ENCODE measurements at places on chromosomes 13 and 19.
A peak's percentile ranks its signal among the peaks of the same experiment; 100 is the strongest.

GRCh38 chr19:54266133-54266532, 9.1 kb upstream of the LILRB5 start:
- DNase-seq = peak; percentile 67

DNA sequence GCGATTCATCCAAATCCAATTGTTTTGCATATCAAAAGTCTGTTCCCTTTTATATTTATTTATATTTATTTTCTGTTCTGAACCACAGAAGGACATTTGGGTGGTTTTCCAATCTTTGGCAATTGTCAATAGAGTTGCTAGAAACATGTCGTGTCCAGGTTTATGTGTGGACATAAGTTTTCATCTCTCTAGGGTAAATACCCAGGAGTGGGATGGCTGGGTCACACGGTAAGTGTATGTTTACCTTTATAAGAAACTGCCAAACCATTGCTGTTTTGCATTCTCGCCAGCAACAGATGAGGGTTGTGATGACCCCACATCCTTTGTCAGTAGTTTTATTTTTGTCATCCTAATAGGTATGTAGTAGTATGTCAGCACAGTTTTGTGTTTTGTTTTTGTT, 12.5 kb downstream of the AP1M1 start:
- no peak for DNase-seq

- DNase-seq = no peak
Measured at GRCh38 chr13:112005925-112006324, 61.0 kb upstream of the SOX1 start.

GRCh38 chr13:103671547-103671946, 605.3 kb upstream of the SLC10A2 start:
- DNase-seq = no peak

- no peak for DNase-seq
Measured at GRCh38 chr13:34249546-34250039, 431.6 kb downstream of the RFC3 start.

GRCh38 chr13:45974500-45974899, 78.0 kb downstream of the ZC3H13 start:
- DNase-seq = no peak

- DNase-seq = peak; percentile 85
Measured at GRCh38 chr19:18417250-18418028, 1.8 kb upstream of the SSBP4 start.

- DNase-seq = no peak
Measured at GRCh38 chr13:25733001-25733491, 318.8 kb downstream of the SHISA2 start.

- DNase-seq = no peak
Measured at GRCh38 chr19:35150445-35150844, 4.1 kb upstream of the FXYD5 start.

DNA sequence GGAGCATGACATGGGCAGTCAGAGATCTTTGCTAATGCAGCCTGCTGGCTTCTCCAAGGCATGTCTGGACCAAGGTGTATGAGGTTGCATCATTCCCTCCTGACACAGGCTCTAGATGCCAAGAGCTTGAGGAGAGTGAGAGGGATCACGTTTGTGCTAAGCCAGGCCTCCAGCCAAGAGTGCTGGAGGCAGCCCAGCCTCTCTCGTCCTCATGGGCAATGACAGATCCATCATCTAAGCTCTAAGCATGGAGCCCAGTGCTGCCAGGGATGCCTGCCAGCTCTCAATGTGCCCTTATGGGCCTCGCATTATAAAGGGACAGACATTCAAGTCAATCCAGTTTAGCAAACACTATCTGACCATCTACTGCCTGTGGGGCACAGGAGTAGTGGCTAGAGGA, 136.3 kb upstream of the VSTM2B start:
- DNase-seq = no peak

DNA sequence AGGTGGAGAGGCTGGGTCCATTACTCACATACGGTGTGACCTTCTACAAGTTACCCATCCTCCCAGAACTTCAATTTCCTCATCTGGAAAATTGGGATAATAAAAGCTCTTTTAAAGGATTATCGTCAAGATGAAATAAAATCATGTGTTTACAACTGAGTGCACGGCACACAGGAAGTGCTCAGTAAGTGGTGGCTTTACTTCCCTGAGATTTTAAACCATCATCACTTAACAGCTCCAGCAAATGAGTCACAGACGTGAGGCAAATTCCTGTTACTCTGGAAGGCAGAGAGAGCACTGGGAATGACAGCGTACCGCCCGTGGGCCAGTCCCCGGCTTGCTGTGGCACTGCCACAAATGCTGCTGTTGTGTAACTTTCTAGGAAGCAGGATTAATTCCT, 64.1 kb downstream of the MRPL57 start:
- peak; percentile 20 for DNase-seq

DNA sequence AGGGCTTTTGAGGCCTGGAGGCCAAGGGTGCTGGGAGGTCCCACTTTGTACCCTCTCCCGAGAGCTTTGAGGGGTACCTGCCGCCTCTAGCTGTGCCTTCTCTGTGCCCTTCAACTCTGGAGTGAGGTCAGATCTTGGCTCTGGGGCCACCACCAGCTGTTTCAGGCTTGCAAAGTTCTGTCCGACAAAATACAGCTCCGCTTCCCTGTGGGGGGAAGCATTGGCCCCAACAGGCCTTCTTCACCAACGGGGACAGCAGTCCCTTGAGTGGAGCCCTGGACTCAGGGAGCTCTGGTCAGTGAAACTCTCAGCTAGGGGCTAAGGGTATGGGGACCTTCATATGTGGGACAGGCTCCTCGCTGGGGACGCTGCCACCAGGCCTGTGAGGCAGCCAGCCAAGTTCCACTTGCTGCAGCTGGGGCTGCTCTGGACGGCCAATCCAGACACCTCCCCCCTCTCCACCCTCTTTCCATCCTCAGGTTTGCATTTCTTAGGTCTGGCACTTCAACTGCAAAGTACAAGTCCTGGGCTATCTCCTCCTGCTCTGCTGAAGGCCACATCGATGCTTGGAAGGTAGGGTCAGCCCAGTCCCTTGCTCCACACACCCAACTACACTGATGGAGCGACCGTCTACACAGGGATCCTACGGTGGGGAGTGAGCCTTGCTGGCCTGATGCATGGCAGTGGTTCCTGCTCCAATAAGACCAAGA, 46.8 kb downstream of the C13orf46 start:
- no peak for DNase-seq

DNA sequence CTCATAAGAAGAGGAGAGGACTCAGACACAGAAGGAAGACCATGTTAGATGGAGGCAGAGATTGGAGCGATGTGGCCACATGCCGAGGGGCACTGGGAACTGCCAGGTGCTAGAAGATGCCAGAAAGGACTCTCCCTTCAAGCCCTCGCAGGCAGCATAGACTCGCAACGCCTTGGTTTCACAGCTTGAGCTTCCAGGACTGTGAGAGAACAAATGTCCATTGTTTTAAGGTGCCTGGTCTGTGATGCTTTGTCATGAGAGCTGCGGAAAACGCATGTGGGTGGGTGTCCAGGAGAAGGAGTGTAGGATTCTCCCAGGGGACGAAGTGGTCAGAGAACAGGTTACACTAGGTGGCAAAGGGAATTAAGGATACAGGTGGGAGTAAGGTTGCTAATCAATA, 125.9 kb upstream of the USP29 start:
- DNase-seq = no peak

DNA sequence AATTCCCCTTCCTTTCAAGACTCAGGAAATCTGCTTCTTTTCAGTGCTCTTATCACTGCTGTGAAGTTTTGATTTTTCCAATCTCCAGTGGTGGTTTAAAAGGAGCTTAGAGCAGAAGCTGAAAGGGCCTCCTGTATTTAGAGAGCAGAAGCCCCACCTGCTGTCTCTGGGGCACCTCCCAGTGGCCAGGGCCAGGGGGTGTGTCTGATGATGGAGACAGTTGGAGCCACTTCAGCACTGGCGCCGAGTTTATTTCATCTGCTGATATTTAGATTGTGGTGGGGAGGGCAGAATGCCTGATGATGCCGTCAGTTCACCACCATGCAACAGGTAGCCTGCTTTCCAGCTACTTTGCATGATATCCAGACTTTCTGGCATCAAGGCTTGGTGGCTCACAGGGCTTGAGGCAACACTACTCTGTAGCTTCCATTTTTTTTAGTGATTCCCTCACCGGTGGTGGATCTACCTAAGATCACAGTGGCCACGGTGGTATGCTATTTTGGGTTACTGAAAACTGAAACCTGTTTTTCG, 371.9 kb downstream of the KCNRG start:
- peak; percentile 17 for DNase-seq

GRCh38 chr13:73608157-73608516, 526.1 kb downstream of the KLF12 start:
- no peak for DNase-seq

- DNase-seq = no peak
Measured at GRCh38 chr13:37889820-37890219, 20.2 kb upstream of the TRPC4 start.

DNA sequence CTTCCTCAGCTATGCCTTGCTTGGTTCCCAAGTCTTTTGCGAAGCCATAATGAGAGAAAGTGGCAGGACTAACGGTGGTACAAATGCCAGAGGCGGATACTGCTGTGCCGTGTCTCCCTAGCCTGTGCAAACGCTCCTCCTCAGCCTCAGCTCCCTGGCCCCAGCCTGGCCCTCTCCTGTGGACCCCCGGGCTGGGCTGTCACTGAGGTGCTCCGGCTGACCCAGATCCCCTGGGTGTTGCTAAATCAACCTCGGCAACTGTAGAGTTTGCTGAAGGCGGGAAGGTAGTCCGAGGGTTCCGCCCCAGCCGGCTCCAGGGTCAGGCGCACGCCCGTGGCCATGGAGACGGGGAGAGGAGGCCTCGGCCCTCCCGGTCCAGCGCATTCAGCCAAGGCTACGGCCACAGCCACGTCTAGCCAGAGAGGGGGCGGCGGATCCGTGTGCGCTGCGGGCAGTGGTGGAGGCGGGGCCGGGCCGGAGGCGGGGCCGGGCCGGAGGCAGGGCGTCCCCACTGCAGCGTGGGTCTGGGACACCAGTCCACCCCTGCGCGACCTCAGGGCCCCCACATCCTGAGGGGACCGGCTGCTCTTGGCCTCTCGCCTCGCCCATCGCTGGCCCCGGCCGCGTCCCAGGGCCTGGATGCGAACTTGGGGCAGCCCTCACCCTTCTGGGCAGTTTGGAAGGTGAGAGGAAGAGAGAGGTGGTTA, 16.4 kb upstream of the ZNF492 start:
- DNase-seq = no peak

- DNase-seq = no peak
Measured at GRCh38 chr19:45881909-45882528, 3.9 kb downstream of the IRF2BP1 start.

DNA sequence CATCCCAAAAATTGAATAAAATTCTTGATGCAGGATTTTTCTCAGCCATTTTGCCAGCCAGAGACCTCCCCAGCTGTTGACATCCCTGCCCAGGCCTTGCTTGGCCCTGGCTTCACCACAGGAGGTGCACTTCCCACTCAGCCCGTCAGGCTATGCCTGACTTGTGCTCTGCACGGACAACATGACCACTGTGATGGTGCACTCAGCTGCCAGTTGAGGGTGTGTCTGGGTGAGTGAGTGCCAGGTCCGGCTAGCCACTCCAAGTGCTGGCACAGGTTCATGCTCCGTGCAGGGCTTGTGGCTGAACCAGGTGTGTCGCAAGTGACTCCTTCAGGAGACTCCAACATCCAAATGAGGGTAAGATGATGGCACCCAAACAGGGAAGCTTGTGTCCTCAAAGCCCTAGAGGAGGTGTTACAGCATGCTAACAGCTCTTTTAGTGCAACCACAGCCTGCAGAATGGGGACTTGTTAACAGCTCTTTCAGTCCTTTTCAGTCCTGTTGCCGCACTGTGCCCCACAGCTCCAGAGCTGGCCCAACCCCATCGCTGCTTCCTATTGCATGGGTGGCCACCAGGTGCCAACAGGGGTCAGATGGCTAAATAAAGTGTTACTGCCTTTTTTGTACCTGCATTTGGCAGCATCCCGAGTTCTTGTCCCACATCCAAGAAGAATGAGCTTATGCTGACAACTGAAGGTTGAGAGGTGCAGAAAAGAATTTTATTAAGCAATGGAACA, 380.7 kb downstream of the SLITRK5 start:
- DNase-seq = no peak

- no peak for DNase-seq
Measured at GRCh38 chr13:33678084-33678483, 139.9 kb upstream of the RFC3 start.

GRCh38 chr13:43994999-43995859, 115.5 kb downstream of the LACC1 start:
- no peak for DNase-seq

DNA sequence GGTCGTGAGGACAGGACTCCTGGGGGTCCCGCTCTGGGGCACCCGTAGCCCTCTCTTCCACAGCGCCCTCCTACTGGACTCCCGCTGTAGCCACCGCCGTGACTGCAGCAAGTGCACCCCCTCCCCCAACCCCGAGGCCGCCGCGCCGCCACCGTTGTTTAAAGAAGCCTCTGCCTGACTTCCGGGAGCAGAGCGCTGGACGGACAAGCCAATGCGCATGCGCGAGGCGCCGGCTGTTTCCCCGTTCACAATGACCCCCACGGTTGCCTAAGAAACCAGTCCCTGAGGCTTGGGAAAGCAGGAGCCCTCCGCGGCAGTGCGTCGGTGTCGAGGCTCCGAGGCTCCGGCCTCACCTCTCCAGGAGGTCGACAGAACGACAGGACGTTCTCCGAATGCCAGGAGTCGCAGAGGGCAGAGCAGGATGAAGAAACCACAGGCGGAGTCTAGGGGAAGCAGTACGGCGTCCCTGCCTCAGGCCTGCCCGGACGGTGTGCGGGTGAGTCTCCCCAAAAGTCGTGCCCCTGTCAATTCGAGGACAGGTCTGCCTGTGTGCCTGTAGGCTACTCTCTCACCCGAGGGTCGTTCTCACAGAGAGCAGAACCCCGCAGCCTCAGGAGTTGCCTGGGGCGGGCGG, 70.5 kb upstream of the ZNF420 start:
- no peak for DNase-seq

- DNase-seq = no peak
Measured at GRCh38 chr19:2719920-2720776, 1.0 kb downstream of the DIRAS1 start.

DNA sequence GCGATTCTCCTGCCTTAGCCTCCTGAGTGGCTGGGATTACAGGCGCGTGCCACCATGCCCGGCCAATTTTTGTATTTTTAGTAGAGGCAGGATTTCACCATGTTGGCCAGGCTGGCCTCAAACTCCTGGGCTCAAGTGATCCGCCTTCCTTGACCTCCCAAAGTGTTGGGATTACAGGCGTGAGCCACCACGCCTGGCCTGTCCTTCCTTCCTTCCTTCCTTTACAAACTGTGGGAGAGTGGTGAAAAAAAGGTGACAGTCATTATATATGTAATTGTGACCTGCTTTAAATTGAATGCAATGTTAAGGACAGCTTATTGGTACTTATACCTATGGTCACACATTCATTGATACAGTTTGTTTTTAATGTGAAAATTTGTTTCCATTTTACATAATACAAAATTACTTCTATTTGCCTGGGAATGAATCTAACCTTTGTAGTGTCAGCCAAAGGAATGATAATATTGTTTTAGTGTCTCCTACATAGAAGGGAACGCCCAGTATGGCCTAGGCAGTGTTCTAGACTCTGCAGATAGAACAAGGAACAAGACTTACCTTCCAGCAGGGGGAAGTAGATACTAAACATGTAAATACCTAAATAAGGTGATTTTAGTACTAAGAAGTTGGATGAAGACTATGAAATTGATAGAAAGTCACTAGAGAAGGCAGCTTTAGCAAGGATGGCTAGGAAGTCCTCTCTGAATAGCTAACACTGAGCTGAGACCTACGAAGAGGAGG, 146.3 kb downstream of the GGACT start:
- DNase-seq = no peak

GRCh38 chr19:10274589-10274988, 3.7 kb downstream of the ICAM1 start:
- no peak for DNase-seq
